ENCODE measurements at places on chromosomes 16 and 17. TPM values are rescaled to one million over a fixed set of nuclear protein-coding genes. Genes with fewer than 3 reads are reported as not detected.

The SYNGR2 gene
- 4.6 TPM for total RNA-seq

The ATAD5 gene
- 10.4 TPM for total RNA-seq

The TBC1D26 gene
- not detected for total RNA-seq

The DCAF7 gene
- total RNA-seq: 28.5 TPM

The RASL10B gene
- 1.5 TPM for total RNA-seq

The SAT2 gene
- total RNA-seq: 82.2 TPM

The KCNH4 gene
- total RNA-seq: not detected

The C16orf86 gene
- 14.8 TPM for total RNA-seq

The TMEM11 gene
- total RNA-seq: 17.5 TPM

The ATP2C2 gene
- total RNA-seq: not detected

The TP53TG3B gene
- total RNA-seq: not detected

The TUFM gene
- total RNA-seq: 74.6 TPM

The P2RX1 gene
- not detected for total RNA-seq

The SLFN12 gene
- total RNA-seq: 58.1 TPM

The CBLN1 gene
- total RNA-seq: not detected

The FOXJ1 gene
- total RNA-seq: not detected

The MT1A gene
- total RNA-seq: not detected

The IRF8 gene
- not detected for total RNA-seq

The RNF151 gene
- total RNA-seq: not detected

The KRTAP16-1 gene
- total RNA-seq: not detected

The HOXB1 gene
- not detected for total RNA-seq

The C16orf96 gene
- total RNA-seq: not detected

The GSDMA gene
- not detected for total RNA-seq

The RTN4RL1 gene
- 0.90 TPM for total RNA-seq

The MAF gene
- 24.1 TPM for total RNA-seq

The PCGF2 gene
- 4.8 TPM for total RNA-seq

The FOXC2 gene
- total RNA-seq: not detected

The QPRT gene
- 7.4 TPM for total RNA-seq

The DNAI2 gene
- not detected for total RNA-seq

The CEMP1 gene
- not detected for total RNA-seq

The TBC1D28 gene
- not detected for total RNA-seq

The C17orf67 gene
- total RNA-seq: 0.99 TPM

The CMTM1 gene
- not detected for total RNA-seq

The SSTR5 gene
- not detected for total RNA-seq

The TMEM220 gene
- 6.2 TPM for total RNA-seq

The TSPOAP1 gene
- 1.1 TPM for total RNA-seq

The TMEM238L gene
- not detected for total RNA-seq

The CCDC200 gene
- not detected for total RNA-seq

The MYH1 gene
- total RNA-seq: 0.08 TPM

The ENPP7 gene
- not detected for total RNA-seq

The CDRT4 gene
- total RNA-seq: 2.9 TPM

The ZMYND15 gene
- total RNA-seq: 0.18 TPM

The EVI2B gene
- total RNA-seq: 0.54 TPM

The PIRT gene
- total RNA-seq: not detected

The TAC4 gene
- not detected for total RNA-seq

The CD300H gene
- not detected for total RNA-seq
